ENCODE measurements at places on chromosomes 5 and 9. TPM values are rescaled to one million over a fixed set of nuclear protein-coding genes. Genes with fewer than 3 reads are reported as not detected.

AQP3 gene
- 8.7 TPM for total RNA-seq

- no peaks in the 10 kb centered on the region for H3K27me3 ChIP-seq
- H3K36me3 ChIP-seq: no peaks in the 10 kb centered on the region
- no peak overlapping the region for H3K4me3 ChIP-seq
- no peak overlapping the region for H3K27ac ChIP-seq
Measured at GRCh38 chr5:119343766-119344165, 12.1 kb upstream of the TNFAIP8 start.

DNA sequence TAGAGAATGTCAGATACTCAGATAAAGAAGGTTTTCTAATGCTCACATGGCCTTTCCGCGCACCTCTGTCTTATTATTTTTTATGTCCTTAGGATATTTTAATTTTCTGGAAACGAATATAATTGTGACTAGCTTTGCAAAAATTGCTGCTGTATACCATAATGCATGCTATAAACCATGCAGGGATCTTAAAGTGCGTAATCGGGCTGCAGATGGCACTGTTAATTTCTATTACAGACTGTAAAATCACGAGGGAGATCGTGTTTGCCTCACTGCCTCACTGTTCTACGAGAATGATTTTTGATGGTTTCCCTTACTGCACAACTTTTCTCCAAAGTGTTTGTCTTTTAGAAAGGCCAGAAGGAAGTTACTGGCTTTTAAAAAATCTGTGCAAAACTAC is 356.1 kb downstream of the TUSC1 start:
- no peaks in the 10 kb centered on the region for H3K36me3 ChIP-seq
- no peak overlapping the region for H3K4me3 ChIP-seq
- no peaks in the 10 kb centered on the region for H3K27me3 ChIP-seq
- no peak overlapping the region for H3K27ac ChIP-seq

- H3K4me1 ChIP-seq: no peaks in the 10 kb centered on the region
- no peaks in the 10 kb centered on the region for H3K27me3 ChIP-seq
- no peak overlapping the region for H3K4me3 ChIP-seq
Measured at GRCh38 chr9:76181781-76182180, 212.4 kb downstream of the RFK start.

SLC30A5 gene
- 67.0 TPM for total RNA-seq

Measured in CD8-positive, alpha-beta memory T cell (primary cell).